NCI-H82 (cell line): ENCODE measurements at places on chromosomes 4 and X.

GRCh38 chr4:138910195-138910913 lies 105.2 kb upstream of the NOCT start:
- DNase-seq: peak; percentile 32

- DNase-seq: no peak
These were observed 23.2 kb downstream of the TNIP3 start for GRCh38 chr4:121140716-121141460.

DNA sequence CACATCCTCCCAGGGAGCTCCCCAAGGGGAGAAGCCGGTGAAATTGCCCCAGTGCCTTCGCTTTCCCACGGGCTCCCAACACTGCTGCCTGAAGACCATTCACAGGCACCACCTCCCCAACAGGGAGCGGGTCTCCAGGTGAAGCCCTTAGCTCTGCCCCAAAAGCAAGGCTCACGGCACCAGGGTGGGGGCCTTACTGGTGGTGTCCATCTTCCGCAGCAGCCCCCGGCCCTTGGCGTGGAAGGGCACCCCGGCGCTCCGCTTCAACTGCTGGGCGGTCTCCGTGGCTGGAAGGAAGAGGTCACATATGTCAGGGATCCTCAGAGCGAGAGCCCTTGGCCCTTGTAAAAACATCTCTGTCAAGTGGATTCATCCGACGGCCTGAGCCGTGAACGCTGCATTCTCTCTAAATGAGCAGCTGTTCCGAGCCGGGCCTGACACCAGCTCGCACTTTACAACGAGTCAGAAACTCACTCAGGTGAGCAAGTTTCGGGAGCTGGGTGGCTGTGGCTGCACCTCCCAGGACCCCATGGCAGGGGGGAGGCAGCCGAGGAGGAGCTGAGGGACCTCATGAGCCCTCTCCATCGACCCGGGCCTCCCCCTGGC lies 20.9 kb downstream of the NELFA start:
- no peak for DNase-seq

- no peak for DNase-seq
These were observed 65.2 kb downstream of the RXFP1 start for GRCh38 chr4:158586881-158587280.

DNA sequence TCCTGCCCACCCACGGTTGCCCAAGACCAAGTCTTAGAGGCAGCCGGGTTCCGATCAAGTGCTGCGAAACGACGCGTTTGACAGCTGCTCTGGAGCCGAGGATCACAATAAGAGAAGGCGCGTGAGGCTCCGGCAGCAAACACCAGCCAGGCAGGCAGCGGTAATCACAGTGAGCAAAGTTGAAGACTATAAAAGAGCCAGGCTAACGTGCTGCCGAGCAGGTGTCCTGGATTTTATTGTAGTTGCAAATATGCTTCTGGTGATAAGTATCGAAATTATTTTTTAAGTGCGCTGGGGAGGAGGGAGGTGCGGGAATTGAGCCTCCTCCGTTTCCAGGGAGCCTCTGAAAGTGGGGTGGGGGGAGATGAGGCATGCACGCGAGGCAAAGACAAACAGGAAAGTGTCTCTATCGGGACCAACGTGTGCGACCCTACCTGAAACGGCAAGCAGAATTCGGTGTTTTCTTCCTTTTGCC lies 590 bp downstream of the GABRA2 start:
- DNase-seq: peak; percentile 60

GRCh38 chrX:24796204-24796603 lies 102.5 kb downstream of the POLA1 start:
- peak; percentile 95 for DNase-seq
